Stimulated activated CD4-positive, alpha-beta T cell treated with anti-CD3 and anti-CD28 coated beads, Interleukin-1b, Interleukin-23, amount 100 ng/mL, for 48 hours (primary cell): ENCODE measurements at places on chromosomes 6 and 20.

- no peak for DNase-seq
Observed at GRCh38 chr6:132136981-132137380, 185.8 kb upstream of the CCN2 start.

DNA sequence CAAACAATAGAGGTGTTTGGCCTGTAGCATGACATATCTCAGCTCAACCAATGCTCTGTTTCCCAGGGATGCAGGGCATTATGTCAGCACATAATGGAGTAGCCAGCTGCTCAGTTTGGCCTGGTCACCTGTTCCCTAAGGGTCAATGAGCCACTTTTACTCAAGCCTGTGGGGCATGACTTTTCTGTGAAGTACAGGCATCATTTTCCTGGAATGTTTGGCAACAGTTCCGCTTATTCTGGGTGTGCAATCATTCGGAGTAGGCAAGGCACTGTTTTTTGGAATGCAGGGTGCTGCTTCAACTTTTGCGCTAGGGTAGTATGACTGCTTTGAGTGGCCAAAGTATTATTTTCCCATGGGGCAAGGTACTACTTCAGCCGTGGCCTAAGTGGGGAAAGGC is 665.4 kb downstream of the EPHA7 start:
- no peak for DNase-seq

- no peak for DNase-seq
Observed at GRCh38 chr6:47197682-47198640, 111.7 kb downstream of the TNFRSF21 start.

DNA sequence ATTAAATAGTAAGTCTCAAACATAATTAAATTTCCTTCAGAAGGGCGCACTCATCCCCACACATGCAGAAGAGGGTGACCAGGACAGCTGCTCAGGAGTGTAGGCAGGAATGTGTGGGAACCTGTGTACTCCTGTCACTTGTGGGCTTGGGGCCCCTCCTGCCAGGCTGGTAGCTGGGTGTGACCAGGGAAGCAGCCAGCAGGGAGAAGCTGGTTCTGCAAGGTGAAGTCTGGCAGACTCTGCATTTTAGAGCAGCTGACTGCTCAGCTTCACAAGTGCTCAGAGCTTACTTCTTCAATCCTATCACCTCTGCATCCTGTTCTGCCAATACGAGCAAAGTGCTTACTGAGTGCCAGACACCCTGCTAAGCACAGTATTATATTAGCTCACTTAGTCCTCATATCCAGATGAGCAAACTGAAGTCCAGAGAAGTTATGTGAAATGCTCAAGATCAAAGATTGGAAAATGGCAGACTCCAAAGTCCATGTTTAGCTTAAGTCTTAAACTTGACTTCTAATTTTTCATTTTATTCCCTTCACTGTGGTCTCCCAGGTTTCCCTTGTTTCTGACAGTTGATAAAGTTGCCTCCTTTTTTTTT is 27.9 kb downstream of the ELMO2 start:
- DNase-seq: no peak

DNA sequence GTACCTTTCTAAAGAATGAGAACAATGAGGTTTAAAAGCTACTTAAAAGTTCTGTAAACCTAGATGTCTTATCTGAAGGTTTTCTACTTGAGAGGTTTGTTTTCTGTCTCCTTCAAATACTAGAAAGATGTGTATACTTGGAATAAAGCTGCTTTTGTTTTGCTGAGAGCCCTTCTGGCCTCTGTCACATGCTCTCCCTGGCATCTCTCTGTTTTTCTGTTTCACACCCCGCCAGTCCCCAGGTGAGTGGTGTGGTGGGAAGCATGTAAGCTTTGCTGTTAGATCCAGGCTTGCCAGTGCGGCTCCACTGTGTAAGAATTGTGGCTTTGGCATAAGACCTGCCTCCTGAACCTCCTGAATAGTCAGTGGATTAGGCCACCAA is 56.8 kb downstream of the SNX9 start:
- DNase-seq: no peak

DNA sequence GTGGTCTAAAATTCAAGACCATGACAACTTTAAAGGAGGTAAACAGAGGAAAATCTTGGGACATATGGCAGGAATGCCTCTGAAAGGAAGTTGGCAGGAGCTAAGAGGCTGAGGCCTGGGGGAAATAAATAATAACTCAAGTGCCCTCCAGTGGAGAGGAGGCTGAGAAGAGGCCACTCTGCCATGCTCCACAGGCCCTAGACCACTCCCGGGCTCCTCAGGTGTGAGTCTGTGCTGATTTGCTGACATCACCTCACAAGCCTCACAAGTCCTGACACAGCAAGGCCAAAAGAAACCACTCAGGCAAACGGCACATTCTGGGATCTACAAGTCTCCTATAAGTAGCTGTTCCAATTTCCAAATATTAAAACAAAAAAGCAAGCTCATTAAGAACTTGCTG is 91.0 kb upstream of the RIPOR2 start:
- no peak for DNase-seq

- no peak for DNase-seq
Observed at GRCh38 chr6:110654096-110654820, 161.0 kb downstream of the CDK19 start.

DNA sequence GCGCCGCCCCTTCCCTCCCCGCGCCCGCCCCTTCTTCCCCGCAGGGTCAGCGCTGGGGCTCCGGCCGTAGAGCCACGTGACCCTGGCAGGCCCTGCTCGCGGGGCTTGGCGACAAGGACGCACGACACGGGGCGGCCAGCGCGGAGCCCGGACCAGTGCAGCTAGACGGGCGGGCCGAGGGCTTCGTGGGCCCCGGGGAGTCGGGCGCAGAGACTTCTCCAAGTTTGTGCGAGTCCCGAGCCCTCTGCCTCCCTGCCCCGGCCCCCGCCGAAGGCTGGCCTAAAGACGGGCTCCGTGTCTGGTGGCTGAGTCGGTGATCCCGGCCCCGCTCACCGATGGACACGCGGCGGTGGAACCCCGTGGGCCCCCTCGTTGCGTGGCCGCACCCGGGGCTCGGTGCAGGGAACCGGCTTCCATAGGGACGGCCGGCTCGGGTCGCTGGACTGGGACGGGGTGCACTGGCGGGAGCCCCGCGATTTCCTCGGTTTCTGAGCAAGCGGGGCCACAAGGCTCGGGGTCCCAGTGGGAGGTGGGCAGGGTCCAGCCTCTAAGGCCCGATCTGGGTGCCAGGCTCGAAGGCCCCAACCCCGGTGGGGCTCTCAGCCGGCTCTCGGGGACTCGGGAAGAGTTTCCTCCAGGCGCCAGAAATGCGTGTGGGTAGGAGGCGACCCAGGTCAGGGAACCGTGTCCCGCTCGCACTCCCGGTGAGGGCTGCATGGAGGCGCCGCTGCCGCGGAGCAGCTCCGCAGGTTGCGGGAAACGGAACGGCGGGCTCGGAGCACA is 452 bp upstream of the GATA5 start:
- DNase-seq: no peak

GRCh38 chr6:168518348-168518745 is 77.4 kb downstream of the SMOC2 start:
- DNase-seq: no peak

- no peak for DNase-seq
Observed at GRCh38 chr20:1820138-1821079, 74.8 kb upstream of the SIRPA start.

GRCh38 chr6:118536478-118536877 is 11.6 kb upstream of the PLN start:
- no peak for DNase-seq

DNA sequence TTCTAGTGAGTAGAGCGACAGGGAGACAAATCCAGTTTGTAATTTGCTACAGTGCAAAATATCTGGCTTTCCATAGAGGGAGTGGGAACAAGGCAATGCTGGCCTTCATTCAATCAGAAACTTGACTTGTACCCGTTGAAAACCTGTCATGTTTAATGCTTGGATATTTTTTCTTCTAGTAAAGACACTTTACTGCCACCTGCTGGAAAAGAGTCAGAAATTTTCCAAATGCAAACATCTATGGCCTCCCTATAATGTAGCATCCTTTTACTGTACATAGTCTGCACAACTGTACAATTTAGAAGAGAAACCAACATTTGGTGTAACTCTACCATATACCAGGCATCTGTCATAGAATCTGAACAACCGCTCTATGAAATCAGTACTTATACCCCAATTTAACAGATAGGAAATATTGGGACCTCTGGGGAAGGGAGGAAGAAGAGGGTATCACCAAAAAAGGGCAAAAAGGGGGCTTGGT is 16.7 kb upstream of the TBC1D20 start:
- no peak for DNase-seq

DNA sequence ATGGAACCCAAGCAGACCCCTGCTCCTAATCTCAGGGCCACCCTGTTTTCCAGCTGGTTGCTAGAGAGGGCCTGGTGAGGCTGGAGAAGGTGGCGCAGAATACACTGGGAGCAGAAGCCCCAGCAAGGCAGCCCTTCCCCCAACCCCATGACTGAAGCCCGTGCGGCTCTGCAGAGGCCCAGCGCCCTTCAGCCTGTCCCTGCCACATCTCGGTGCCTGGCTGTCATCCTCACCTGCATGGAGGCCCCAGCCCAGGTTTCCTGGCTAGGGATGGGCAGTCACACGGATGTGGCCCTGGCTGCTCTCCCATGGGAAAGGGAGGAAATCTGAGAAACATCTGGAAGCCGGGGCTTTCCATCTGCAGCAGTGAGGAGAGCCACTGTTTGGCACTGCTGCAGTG is 26.1 kb upstream of the VSTM2L start:
- DNase-seq: no peak

DNA sequence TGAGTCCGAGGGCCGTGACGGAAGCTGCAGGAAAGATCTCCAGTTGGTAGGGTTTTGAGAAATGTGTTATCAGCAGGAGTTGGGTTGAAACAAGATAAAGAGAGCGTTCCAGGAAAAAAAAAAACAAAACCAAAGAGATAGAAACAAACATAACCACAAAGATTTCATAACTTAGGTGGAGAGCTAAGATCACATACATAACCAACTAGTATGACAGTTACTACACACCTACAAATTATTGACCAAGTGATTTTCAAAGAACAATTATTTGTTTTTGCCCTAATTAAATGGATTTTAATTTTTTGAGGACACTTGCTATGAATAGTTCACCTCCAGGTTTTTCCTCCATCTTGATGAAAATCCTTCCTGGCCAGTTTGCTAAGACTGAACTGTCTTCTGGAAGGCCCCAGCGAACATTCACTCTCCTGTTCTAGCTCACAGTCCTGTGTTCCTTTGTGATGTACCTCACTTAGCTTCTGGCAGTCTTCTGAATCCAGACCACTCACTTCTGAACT is 69.4 kb downstream of the SNX9 start:
- no peak for DNase-seq

DNA sequence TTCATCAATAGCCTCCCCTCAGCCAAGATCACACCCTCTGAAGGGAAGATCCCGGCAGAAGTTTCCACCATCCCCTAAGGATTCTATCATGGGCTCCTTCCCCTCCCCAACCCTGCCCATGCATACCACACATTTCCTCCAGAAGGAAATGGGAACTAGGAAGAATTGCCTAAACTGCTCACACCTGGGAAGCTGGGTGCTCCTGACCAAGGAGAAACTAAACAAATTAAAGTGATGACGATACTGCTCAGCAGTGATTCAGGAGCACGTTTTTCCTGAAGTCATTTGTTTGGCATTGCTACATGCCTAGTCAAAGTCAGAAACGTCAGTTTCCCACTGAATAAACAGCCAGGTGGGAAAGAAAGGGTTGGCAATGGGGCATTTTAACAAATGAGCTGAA is 136.1 kb upstream of the CDYL start:
- no peak for DNase-seq

DNA sequence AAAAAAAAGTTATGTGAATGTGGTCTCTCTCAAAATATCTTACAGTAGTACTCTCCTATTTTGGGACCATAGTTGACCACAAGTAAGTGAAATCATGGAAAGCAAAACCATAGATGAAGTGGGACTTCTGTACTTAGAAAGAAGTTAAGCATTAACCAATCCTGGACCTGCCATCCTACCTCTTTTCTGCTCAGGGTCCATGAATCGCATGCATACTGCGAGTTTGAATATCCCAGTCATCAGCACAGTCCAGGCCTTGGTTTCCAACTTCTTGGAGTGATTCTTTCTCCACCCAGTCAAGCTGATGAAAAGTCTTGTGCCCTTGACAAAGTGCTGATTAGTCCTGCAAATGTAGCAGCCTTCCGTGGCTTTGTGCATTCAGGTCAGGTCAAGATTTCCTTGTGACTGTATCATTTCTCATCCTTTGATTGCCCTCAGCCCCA is 46.0 kb downstream of the RNF217 start:
- no peak for DNase-seq

GRCh38 chr20:62643521-62644043 is 1.3 kb downstream of the SLCO4A1 start:
- DNase-seq: no peak

GRCh38 chr20:12098421-12098820 is 180.7 kb downstream of the BTBD3 start:
- no peak for DNase-seq

DNA sequence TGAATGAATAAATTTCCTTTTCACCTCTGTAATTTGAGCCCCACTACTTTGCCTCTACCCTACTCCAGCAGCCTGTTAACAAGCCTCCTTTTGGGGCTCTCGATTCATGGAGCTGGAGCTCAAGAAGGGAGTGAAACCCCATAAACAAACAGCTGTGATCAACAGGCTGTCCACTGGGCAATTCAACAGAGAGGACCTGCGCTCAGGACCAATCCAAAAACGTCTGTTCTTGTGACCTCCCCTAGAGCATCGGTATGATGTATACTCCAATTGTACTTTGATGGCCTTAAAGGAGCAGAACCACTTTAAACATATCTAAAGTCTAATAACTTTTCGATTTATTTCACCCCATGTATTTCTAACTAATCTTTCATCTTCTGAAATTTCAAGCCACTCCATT is 37.4 kb downstream of the HIVEP2 start:
- DNase-seq: no peak

DNA sequence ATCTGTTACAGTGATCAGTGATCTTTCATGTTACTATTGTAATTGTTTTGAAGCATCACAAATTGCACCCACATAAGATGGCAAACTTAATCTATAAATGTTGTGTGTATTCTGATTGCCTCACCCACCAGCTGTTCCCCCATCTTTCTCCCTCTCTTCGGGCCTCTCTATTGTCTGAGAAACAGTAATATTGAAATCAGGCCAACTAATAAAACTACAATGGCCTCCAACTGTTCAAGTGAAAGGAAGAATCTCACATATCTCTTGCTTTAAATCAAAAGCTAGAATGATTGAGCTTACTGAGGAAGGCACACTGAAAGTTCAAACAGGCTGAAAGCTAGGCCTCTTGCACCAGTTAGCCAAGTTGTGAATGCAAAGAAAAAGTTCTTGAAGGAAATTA is 141.2 kb downstream of the CDK19 start:
- DNase-seq: no peak

- no peak for DNase-seq
Observed at GRCh38 chr20:53872561-53873229, 197.7 kb downstream of the BCAS1 start.

DNA sequence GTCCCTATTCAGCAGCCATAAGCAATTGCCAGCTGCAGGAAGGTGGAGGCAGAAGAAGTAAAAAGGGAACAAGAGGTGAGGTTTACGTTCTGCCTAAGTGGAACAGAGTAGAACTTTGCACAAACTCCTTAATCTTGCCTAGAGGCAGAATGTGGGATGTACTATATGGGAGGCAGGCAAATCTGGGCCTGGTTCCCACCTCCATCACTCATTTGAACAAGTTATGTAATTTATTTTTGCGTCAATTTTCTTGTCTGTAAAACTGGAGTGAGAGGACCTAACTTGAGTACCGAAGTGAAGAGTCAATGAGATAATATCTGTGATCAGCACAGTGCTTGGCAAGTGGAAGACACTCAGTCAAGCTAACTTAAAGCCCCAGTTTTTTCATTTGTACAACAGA is 2.0 kb upstream of the TPBG start:
- DNase-seq: no peak
